Non-pigmented ciliary epithelial cell (primary cell): ENCODE measurements at places on chromosomes 6 and 20.

GRCh38 chr6:145839653-145840052 is 25.1 kb upstream of the FBXO30 start:
- no peak for DNase-seq

DNA sequence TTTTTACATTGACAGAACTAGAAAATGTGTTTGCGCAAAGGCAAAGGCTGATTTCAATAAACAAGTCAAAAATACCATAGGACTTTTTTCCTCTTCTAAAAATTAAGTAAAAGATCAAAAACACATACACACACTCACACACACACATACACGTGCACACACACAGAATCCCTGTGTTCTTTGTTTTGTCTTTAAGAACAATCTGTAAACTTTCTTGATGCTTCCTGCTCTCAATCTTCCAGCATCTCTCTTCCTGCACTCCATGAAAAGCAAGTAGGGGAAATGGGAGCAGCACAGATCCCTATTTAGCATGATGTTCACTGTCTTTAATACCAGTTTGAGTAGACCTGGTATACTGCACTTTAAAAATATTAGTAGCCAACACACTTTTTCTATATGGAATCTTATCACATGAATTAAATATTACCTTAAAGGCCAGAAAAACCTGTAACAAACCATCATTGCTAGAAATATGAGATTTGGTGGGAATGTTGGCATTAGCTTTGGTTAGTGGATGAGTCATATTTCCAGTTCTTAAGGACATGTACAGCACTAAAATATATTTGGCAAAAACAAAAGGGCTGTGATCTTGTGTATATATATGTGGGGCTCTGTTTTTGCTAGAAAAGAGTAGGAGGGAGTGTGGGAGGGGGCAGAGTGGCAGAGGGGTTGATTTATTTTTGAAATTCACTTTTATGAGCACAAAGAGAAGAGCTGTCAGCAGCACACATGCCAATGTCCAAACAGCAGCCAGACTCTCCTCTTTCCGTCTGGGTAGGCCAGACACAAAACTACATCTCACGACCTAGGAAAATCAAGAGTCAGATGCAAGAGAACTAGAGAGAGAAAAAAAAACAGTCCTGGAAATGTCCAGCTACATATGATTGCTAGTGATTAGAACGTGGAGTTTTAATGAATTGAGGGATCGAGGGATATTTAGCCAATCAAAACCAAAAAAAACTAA is 4.6 kb downstream of the PTPRK start:
- DNase-seq: no peak

GRCh38 chr6:35477551-35478179 is 9.5 kb downstream of the RPL10A start:
- DNase-seq: no peak

- DNase-seq: no peak
These were observed 109.7 kb upstream of the STMND1 start for GRCh38 chr6:16991981-16992629.

DNA sequence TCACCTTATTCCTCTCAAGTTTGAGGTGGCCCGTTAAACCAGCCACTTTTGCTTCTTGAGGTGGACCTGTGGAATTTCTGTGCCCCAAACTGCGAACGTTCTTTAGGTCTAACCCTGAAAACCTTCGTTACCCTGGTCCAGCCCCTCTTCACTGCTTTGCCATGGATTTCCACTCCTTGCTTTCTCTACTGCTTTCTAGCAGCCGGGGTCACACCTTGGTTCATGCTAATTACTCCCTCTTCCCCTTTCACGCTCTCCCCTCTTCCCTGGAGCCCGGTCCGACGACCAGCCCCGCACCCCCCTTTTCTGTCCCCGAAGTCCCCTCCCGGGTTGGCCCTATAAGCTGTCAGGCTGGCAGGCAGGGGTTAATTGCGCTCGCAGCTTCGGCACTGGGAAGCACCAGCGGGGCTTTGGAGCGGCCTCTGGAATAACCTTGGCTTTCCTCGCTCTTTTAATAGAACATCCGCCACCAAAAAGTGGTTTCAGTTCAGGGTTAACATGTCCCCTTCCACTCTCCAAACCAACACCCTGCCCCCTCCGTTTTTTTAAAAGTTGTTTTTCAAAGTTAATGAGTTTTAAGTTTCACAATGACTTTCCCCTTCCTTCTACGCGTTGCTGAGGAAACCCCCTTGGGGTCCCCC is 1.4 kb upstream of the HIVEP1 start:
- DNase-seq: no peak

DNA sequence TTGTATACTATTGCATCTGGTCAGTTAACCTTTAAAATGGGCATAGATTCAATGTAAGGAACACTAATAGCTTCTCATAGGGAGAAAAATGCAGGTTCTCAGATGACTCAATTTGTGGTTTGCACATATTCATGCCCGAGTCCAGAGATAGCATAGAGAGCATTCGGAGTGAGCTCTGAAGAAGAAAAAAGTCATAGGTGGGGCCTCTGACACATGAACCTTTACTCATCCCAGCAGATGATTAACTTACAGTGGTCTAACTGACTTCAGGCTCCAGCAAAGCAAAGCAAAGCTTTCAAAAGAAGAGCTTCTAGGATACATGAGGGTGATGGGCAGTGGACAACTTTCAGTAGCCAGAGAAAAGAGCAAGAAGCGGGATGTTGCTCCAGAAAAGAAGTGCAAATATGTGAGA is 55.3 kb upstream of the BTN3A2 start:
- no peak for DNase-seq

DNA sequence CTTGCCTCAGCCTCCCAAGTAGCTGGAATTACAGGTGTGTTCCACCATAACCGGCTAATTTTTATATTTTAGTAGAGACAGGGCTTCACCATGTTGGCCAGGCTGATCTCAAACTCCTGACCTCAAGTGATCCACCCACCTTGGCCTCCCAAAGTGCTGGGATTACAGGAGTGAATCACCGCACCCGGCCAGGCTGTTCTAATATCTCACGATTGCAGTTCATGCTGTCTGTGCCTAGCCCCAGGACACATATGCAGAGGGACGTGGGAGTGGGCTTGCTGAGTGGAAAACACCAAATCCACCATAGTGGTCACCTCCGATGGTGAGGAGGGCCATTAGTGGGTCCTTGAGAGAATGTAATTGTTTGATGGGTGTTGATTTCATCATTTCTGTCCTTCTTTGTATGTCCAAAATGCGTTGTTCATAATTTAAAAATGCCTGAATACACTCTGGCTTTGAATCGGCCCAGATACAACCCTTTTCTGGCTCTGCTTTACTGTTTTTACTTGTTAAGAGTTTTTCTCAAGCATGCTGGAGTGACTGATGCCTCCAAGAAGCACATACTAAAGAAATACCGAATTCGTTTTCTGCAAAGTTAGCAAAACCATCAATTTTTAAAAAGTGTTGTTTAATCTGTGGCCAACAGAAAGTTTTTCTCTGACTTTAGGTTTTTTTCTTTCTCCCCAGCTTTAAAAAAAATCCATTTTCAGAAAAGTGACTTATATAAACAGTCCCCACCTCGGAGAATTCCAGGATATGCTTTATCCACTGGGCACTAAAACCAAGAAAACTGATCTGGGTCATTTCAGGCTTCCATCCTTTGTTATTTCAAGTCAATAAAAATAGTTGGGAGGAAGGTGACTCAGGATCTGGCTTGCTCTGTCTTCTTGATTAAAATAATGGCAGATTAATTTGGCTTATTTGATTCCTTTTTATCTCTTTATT is 18.8 kb upstream of the RALGAPA2 start:
- DNase-seq: no peak

DNA sequence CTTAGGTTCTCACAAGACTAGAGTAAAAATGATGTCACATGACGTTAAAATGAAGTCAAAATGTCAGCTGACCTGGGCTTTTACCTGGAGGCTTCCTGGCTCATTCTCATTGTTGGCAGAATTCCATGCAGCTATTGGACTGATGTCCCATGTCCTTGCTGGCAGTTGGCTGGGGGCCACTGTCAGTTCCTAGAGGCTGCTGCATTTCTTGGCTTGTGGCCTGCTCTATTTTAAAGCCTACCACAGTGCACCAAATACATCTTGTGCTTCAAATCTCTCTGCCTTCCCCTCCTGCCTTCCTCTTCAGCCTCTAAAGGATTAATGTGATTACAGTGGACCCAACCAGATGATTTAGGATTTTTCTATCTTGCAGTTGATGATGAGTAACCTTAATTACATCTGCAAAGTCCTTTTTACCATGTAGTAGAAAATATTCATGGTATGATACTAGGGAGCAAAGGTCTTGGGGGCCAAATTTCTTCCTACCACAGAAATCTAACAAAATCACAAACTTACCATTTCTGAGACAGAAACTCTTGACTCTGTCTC is 81.9 kb downstream of the FIG4 start:
- DNase-seq: no peak

GRCh38 chr6:11425431-11425871 is 112.1 kb upstream of the TMEM170B start:
- DNase-seq: no peak

DNA sequence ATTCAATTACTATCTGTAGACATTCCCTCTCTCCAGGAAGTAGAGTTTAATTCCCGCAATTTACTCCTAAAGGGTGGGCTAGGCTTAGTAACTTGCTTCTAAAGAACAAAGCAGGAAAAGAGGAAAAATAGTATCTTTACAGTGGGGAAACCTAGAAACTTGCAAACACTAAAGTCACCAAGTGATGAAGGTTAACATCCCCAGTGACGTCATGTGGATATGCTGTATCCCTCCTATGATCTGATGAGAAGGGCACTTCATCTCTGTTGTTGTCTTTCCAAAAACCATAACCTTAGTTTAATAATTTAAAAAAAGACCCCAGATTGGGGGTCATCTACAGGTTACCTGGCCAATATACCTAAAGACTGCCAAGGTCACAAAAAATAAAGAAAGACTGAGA is 17.3 kb downstream of the SLC22A16 start:
- no peak for DNase-seq

GRCh38 chr6:41756354-41756753 is 9.2 kb upstream of the PGC start:
- DNase-seq: no peak

GRCh38 chr6:33128318-33128717 is 52.5 kb downstream of the HLA-DPB1 start:
- no peak for DNase-seq

DNA sequence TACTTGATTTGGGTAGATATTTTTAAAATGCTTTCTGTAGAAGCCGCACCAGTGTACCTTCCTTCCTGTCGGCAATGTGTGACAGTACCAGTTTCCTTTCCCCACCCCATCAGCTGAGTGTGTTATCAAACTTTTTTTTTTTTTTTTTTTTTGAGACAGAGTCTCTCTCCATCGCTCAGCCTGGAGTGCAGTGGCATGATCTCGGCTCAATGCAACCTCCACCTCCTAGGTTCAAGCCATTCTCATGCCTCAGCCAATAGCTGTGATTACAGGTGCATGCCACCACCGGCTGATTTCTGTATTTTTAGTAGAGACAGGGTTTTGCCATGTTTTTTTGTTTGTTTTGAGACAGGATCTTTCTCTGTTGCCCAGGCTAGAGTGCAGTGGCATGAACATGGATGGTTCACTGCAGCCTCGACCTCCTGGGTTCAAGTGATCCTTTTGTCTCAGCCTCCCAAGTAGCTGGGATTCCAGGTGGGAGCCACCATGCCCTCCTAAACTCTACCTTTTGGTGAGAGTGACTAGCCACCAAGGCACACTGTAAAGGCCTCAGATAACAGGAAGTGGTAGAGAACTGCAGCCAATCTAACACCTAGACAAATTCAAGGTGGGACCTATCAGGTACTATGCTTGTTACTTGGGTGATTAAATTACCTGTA is 26.5 kb upstream of the ZBTB22 start:
- DNase-seq: no peak

DNA sequence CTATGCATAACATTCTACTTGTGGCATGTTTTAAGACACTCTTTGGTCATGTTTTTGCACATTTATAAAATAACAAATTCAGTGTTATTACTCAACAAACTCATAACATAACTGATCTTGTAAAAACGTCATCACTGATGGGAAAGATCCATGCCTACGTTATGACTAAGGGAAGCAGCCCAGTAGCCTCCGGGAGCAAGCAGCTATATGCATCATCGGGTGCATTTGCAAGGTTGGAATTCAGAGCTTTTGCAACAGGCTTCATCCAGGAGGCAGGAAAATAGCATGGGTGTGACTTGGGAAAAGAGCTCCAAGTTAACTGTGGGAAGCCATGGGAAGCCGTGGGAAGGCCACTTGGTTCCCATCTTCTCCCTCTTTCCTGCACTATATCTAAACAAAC is 271.6 kb upstream of the SGK1 start:
- DNase-seq: peak; percentile 98

GRCh38 chr6:121531658-121532169 is 96.3 kb downstream of the GJA1 start:
- no peak for DNase-seq

GRCh38 chr6:119476554-119476953 is 127.0 kb upstream of the MAN1A1 start:
- DNase-seq: no peak

GRCh38 chr6:105199711-105200110 is 19.9 kb upstream of the POPDC3 start:
- no peak for DNase-seq

DNA sequence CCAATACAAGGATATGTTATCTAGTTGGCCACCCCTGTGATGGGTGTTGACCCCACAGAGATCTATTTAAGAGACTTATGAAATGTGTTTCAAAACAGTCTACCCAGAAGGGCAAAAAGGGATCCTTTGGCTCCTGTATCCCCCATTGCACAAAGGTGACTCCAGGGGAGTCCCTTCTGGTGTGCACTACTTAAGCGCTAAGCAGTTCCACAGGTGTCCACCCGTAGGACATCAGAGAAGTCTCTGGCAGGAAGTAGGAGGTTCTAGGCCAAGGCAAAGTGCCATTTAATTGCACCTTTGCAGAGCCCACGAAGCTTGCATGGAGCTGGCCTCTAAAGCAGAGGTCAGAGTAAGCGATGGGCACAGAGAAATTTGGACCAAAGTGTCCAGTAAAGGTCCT is 147.7 kb downstream of the MRPL14 start:
- no peak for DNase-seq

GRCh38 chr6:144008120-144008811 is at the start of gene PLAGL1:
Gene PLAGL1 (minus strand): TSS chr6:144008259. CDS start chr6:143948136, 60,123 bp downstream.
- DNase-seq: no peak

- DNase-seq: no peak
These were observed 375.7 kb downstream of the GJA1 start for GRCh38 chr6:121811106-121811505.

DNA sequence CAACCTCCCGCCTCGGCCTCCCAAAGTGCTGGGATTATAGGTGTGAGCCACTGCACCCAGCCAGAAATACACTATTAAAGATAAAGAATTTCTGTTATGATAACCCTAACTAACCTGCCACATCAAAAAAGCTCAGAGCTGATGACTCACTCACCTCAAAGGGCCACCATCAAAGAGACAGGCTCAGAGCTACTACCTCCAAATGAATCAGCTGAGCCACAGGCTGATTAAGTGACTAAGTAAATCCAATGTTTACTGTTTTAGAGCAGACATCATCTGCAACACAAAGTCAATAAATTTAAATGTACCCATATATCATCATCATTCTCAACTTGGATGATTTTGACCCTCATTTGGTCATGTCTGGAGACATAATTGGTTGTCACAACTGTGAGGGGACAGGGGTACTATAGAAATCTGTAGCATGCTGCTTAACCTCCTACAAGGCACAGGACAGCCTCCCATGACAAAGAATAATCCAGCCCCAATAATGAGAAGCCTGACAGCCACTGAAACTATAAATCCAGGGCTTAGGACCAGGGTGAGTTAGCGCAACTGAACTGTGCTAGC is 106.5 kb downstream of the ATP9A start:
- peak; percentile 50 for DNase-seq

- no peak for DNase-seq
These were observed 112.6 kb upstream of the RALGAPA2 start for GRCh38 chr20:20824924-20825584.
